ENCODE measurements at places on chromosomes 6 and 20.
A peak's percentile ranks its signal among the peaks of the same experiment; 100 is the strongest.

DNA sequence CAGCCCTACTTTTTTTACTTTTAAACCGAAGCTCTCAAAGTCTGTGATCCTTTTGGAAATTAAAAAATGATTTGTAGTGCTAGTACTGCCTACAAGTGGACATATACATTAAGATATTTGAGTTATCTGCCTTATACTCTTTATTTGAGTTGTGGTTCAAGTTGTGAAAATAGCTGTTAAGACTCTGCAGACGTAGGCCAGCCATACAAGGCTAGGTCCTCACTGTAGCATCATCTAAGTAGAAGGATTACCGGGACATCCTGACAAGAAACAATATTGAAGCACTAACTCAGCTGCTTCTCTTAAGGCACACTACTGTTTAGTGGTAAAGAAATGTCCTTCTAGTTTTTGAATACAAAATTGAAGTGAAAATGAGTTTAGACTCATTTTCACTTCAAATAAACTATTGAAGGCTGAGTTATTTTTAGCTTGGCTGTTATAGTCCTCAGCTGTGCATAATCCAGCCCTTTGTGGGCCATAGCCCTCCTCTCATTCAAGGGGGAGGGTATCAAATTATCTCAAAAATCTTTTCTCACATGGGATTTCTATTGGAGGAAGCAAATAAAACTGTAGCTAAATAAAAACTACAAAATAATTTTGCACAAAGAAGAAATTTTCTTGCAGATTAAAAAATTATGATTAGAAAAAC is 68.1 kb downstream of the JAG1 start:
- DNase-seq: no peak

- DNase-seq: no peak
These were observed 219.2 kb downstream of the TRDN start for GRCh38 chr6:123417535-123417934.

- no peak for DNase-seq
These were observed 559.2 kb upstream of the FLRT3 start for GRCh38 chr20:14896569-14896968.

GRCh38 chr20:31633339-31633914 is 4.3 kb upstream of the COX4I2 start:
- DNase-seq: no peak

DNA sequence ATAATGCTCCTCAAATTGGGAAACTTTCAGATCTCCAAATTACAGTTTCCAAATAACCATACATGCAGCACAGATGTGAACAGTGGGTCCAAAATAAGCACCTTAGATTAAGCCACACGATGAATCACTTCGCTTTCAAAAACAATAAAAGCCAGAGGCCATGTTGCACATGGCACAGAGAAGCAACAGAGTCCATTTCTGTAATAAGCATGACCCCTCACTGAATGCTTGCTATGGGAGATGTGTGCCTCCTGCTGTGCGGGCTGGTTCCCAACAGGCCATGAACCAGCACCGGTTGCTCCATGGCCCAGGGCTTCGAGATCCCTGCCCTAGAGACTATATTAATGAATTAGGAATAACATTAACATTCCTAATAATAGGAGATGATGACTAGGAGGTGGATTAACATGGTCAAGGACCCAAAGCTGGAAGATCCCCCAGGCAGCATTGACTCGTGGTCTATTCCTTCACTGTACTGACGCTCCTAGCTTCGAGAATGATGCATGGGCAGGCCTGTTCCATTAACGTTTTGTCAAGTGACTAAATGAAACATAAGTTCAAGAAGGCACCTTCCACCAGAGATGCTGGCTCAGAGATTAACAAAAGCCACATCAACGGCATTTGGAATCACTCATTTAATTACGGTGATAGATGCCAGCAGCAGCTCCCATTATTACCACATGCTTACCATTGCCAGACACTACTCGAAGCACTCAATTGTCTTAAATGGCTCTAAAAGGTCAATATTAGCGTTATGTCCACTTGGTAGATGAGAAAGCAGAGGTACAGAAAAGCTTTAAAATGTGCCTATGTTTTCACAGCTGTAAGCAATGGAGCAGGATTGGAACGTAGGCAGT is 470.6 kb upstream of the AGPAT4 start:
- DNase-seq: no peak

DNA sequence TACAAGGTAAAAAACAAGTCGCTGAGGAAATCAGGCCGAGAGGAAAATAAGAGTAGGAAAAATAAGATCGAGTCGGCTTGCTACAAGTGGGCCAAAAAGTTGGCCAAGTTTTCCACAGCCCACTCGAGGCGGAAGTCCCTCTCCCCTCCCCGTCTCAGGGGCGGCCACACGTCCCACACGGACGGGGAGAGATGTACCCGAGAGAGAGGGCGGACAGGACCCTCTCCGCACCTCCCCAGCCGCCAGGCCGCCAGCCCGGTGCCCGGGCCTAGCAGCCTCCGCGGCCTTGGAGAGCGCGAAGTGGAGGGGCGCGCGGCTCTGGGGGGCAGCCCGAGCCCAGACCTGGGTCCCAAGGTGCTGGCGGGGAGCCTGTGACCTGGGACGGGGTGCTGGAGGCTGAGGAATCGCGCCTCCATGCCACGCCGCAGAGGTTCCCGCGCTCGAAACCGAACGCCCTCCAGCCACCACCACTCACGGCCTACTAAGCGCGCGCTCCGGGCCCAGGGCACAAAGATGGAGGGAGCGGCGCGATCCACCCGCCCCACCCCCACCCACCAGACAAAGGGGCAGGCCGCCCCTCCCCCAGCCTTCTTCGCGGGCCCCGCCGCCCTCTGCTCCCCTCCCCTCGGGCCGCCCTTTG is 1.9 kb upstream of the HMGA1 start:
- no peak for DNase-seq

GRCh38 chr6:5814116-5814515 is 192.6 kb downstream of the NRN1 start:
- no peak for DNase-seq

DNA sequence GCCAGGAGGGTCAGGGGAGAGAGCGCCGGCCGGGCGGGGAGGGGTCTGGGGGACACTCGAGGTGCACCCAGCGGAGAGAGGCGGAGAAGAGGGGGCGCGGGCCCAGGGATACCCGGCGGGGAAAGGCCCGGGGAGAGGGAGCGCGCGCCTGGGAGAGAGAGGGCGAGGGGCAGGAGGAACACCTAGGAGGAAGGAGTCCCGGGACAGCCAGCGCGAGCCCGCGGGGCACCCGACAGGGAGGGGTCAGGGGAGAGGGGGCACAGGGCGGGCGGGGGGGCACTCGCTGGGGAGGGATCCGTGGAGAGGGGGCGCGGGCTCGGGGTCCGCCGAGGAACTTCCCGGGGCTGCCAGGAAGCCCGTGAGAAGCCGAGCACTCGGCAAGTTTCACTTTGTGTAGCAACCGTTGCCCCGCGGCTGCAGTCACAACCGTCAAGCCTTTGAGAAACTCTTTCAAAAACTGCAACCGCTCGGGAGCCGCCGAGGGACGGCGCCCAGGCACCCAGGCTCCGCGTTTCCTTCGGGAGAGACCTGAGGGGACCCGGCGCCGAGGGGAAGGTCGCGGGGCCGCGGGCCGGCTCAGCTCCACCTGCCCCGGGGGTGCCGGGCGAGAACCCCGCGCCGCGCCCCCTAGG is 471 bp downstream of the EZR start:
- DNase-seq: peak; percentile 37

Measured in stimulated activated CD8-positive, alpha-beta memory T cell treated with anti-CD3 and anti-CD28 coated beads, Interleukin-7, amount 100 ng/mL, for 1 hour (primary cell).